ENCODE measurements at places on chromosomes 12 and 14.

DNA sequence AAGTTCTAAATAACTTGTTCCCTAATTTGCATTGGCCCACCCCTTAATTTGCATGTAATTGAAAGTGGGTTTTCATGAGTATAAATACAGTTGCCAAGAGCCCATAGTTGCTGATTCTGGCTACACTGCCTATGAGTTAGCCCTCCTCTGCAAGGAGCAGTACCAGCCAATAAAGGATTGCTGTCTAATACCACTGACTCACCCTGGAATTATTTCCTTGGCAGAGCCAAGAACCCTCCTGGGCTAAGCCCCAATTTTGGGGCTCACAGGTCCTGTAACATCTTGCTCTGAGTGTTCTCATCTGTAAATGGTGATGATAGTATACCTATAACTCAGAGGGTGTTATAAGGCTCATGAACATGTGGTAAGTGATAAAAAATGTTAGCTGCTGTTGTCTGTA is 6.8 kb downstream of the TTC8 start:
- ATAC-seq, result peak; percentile 89

DNA sequence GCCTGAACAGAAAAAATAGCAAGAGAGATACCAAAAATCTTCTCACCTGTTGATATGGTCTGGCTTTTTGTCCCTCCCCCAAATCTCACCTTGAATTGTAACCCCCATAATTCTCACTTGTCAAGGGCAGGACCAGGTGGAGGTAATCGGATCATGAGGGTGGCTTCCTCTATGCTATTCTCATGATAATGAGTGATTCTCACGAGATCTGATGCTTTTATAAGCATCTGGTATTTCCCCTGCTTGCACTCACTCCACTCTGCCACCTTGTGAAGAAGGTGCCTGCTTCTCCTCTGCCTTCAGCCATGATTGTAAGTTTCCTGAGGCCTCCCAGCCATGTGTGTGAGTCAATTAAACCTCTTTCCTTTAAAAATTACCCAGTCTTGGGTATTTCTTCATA is 291.2 kb downstream of the CPNE8 start:
- ATAC-seq, result no peak

DNA sequence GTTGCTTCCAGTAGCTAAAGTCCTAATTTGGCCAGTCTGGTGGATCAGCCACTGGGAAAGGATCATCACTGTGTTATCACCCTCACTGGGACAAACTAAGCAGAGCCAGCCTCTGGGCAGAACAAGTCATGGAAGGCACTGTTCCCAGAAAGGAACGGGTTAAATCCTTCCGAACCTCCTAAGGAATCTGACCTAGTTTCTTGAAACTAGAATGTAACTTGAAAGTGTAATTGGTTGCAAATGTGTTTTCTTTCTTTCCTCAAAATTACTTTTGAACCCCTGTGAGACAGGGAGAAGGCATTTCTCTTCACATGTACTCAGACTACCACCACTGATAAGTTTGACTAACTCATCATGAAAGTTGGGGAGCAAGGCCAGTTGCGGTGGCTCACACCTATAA is 18.7 kb upstream of the KICS2 start:
- ATAC-seq, result no peak

DNA sequence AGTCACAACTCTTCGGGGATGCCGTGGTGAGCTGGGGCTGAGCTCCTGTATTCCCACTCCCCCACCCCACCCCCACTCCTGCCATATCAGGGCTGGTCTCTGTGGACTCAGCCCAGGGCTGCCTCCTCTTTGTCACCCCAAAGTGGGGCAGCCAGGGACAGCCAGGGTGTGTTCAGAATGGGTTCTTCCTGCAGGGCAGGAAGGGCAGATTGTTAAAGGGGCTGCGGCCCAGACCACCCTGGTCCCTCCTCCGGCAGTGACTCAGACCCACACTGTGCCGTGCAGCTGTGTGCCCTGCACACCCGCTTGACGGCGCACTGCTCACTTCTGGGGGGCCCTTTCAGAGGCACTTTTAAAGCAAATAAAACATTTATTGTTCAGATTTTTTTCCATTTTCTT is 9.3 kb downstream of the SLC48A1 start:
- no peak for ATAC-seq

DNA sequence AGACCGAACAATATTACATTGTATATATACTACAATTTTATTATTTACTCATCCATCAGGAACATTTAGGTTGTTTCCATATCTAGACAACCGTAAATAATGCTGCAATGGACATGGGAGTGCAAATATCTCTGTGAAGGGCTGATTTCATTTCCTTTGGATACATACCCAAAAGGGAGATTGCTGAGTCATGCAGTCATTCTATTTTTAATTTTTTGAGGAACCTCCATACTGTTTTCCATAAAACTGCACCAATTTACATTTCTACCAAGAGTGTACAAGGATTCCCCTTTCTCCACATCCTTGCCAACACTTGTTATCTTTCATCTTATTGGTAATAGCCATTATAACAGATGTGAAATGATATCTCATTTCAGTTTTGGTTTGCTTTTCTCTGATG is 84.7 kb downstream of the SLC41A2 start:
- no peak for ATAC-seq

DNA sequence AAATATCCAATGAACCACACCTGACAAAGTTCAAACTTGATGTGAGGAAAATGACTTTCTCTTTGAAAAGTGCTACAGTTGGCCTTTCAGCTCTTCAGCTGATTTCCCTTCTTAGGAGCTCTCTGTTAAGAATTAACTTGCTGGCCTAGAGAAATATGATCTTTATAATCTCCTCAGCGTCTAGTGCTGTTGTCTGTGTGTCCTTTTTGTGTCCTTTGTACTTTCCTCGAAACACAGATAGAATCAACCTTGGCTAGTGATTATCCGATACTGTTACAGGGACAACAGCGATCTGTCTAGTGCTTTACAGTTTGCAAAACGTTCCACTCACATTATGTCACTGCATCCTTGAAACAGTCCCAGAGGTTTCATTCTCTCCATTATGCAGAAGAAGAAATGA is 162.8 kb upstream of the RMST start:
- ATAC-seq, result no peak

DNA sequence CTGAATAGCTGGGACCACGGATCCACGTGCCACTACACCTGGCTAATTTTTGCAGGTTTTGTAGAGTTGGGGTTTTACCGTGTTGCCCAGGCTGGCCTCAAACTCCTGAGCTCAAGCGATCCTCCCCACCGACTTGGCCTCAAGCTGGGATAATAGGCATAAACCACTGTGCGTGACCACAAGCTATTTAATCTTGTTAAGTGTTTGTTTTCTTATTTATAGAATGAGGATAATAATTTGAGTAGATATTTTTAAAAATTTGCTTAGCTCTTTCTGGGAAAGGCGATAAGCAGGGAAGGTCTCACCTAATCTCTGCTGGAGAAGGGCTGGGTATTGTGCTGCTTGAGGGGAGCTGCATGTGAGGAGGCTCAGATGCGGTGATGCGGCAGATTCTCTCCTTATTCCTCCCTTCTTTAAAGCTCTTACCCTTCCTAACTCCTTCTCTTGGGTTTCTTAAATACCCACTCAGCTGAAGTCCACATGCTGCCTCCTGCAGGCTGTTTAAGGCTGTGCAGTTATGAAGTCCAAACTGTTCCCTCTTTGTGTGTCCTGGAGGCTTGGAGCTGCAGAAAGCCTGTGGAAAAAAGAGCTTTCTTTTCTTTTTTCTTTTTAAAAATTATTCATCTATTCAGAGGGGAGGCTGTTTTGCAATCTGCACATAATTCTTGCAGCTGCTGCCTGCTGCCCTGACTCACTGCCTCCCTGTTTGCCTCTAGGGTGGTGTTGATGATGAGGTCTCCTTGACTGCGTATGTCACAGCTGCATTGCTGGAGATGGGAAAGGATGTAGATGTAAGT is 37.9 kb downstream of the A2ML1 start:
- ATAC-seq, result peak; percentile 60

DNA sequence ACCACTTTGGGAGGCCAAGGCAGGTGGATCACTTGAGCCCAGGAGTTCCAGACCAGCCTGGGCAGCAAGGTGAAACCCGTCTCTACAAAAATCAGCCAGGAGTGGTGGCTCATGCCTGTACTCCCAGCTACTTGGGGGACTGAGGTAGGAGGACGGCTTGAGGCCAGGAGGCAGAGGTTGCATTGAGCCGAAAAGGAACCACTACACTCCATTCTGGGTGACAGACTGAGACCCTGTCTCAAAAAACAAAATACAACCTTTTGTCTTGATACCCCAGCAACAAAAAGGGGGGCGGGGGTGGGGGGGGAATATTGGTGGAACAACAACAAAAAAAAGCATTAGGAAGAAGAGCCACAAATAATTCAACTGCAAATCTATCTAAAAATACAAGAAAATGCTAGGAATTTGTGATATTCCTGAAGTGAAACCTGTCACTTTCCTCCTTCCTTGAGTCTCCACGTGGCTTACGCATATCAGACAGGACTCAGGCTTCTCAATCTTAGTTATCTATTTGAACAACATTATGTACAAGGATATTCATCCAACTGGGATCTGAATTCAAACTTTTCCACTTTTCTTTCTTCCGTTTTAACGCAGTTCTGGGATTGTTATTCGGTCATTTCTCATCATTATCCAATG is 1.3 kb downstream of the R3HDM2 start:
- no peak for ATAC-seq

DNA sequence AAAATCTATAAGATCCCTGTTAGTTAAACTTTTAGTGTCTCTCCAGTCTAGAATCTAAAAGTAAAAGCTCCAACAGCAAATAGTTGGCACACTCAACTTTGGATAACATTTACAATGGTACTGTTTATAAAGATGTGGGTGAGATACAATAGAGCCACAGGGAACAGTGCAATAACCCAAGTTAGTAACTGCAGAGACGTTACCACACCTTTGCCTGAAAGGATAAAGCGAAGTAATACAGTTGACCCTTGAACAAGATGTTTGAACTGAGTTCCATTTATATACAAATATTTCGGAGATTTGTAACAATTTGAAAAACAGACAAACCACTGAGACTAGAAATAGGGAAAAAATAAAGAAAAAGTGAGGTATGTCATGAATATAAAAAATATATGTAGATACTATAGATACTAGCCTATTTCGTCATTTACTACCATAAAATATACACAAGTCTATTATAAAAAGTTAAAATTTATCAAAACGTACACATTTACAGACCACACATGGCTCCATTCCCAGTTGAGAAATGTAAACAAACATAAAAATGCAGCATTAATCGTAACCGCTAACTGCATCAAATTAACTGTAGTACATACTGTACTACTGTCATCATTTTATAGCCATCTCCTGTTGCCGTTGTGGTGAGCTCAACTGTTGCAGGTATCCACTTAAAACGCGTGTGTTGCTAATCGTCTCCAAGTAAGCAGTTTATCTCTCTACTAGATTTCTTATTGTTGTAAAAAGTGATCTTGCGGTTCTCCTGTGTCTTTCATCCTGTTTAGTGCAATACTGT is 56.5 kb upstream of the HIF1A start:
- no peak for ATAC-seq

- ATAC-seq, result no peak
These were observed 450.5 kb downstream of the TMEM117 start for GRCh38 chr12:44286336-44286735.

GRCh38 chr14:105334383-105335230 is 20.1 kb downstream of the PACS2 start:
- no peak for ATAC-seq

DNA sequence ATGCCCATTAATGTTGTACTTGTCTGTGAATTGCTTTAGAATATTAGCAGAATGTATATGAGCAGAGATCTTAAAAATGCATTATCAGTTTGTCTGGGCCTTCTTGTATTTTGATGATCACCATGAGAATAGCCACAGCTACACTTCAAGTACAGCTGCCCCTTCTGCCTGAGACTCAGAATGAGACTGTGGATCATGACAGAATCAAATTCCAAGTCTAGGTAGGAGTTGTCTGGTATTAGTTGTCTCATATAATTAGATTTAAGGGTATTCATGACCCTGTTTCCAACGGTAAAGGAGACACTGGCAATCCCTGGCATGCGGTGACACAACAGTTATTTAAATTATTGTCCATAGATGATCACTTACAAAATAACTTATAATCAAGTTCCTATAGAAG is 18.3 kb upstream of the SMIM10L1 start:
- ATAC-seq, result no peak

DNA sequence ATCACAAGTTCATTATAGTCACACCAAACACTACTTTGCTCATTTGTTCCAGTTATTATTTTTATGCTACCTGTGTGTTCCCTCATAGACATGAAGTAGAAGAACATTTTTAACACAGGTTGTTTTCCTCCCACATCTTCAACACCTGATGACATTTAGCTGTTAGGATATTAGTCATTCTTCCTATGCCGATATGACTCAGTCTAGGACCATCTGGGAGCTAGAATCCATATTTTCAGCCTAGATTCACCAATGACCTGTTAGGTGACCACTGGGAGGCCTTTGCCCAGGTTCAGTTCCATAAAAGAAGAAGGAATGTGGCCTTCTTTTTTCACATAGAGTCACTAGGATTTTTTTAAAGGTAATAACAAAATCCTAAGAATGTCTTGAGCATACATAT is 222.8 kb downstream of the C12orf42 start:
- no peak for ATAC-seq

Data from gastroesophageal sphincter (tissue), 4 donors.